ENCODE measurements at places on chromosomes 7 and 10.

DNA sequence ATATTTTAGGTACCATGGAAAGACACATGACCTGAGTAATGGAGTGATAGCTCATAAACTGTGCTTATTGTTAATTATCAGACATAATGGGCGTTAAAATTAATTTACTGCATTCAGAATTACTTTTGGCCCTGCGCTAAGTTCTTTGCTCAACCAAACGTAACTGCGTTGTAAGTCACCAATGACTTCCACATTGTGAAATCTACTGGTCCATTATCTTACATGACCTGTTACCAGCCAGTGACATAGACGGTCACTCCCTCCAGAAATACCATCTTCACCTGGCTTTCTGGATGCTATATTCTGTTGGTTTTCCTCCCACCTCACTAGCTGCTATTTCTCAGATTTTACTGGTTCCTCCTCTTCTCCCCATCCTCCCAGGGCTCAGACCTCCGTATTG is 5.0 kb upstream of the GIGYF1 start:
- no peak for DNase-seq

DNA sequence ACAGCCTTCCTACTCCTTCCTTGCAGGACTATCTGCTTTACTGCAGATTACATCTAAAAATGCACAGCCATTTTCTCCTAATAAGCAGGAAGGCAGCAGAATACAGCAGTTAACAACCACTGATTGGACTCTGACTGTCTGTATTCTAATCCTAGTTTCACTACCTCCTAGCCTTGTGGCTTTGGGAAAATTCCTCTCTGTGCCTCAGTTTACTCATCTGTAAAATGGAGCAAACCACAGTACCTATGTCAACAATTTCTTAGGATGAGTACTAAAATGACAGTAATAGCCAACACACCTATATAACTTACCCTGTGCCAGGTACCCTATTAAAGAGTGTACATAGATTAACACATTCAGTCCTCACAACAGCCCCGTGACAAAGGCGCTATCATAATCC is 89.5 kb downstream of the ELMO1 start:
- DNase-seq, result no peak

GRCh38 chr10:101272229-101272868 is 43.1 kb upstream of the LBX1 start:
- DNase-seq, result peak; percentile 70

DNA sequence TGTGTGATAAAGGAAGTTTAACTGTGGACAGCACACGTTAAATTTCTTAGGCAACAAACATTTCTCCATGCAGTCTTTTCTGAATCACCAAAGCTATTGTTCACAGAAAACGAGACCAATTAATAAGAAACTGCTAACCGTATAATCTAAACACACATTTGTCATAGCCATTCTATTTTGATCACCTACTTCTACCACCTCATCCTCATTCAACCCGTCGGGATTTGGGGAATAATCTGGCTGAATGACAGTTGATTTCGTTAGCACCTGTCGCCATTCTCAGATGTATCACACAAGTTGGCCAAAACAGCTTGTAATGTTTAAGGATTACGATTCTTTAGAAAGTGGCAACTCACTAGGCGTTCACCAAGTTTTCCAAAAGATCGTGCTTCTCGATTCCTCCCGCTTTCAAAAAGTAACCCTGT is 1.2 kb downstream of the EZH2 start:
- DNase-seq, result peak; percentile 33

- DNase-seq, result peak; percentile 87
Observed at GRCh38 chr10:94108200-94108599, 114.5 kb downstream of the PLCE1 start.

DNA sequence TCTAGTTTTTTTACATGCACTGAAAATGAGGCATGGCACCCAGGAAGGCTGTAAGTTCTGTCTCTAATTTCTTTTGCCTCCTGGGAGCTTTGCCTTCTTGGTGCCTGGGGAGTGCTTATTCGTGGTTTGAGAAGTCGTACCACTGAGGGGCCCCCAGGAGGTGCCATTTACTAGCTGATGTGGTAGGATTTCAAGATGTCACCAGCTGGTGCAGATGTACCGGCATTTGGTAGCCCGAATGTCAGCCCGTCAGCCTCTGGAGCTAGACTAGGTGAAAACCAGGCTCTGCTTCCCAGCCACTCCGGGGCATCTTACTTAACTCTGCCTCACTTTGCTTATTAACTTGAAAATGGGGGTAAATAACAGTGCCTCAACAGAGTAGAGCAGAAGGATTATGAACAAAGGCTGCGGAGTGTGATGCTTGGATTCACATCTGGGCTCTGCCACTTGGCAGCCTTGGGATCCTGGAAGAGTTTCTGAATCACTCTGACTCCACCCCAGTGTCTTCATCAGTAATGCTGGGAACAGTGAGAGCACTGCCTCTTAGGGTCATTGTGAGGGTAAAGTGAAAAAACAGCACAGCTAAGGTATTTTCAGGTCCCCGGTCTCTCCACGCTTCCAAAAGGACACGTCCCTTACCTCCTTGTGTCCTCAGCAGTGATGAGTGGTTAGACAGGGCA is 31.4 kb upstream of the BTBD16 start:
- no peak for DNase-seq

DNA sequence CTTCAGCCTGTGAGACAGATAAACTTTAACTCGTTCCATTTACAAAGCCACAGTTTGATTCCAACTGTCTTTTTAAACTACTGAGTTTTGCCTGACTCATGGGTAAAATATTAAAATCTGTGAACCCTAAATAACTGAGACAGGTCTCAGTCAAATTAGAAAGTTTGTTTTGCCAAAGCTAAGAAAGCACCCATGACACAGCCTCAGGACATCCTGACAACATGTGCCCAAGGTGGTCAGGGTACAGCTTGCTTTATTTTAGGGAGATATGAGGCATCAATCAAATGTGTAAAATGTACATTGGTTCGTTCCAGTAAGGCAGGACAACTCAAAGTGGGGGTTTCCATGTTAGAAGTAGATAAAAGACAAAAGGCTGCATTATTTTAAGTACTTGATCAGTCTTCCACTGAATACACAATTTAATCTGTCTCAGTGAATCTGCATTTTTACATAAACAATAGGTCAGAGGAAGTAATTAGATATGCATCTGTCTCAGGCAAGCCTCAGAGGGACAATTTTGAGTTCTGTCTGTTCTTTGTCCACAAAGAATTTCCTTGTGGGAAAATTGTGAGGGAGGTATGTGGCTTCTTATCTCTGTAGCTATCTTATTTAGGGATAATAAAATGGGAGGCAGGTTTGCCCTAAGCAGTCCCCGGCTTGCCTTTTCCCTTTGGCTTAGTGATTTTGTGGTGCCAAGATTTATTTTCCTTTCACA is 11.0 kb upstream of the PIP start:
- DNase-seq, result no peak

DNA sequence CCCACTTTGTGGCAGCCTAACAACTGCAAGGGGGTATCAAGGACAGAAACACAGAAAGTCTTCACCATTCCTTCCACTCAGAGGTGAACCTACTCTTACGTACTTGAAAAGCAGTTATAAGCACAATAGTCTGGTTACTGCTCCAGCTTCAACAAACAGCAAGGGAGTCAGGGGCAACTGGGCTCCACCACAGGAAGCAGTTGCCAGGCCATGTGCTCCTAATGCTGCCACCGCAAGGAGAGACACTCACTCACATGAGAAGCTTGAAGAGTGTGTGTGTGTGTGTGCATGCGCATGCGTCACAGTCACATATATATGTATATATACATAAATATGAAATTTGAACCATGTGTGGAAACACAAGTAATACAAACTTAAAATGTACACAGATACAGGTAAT is 65.5 kb downstream of the GRB10 start:
- DNase-seq, result no peak

DNA sequence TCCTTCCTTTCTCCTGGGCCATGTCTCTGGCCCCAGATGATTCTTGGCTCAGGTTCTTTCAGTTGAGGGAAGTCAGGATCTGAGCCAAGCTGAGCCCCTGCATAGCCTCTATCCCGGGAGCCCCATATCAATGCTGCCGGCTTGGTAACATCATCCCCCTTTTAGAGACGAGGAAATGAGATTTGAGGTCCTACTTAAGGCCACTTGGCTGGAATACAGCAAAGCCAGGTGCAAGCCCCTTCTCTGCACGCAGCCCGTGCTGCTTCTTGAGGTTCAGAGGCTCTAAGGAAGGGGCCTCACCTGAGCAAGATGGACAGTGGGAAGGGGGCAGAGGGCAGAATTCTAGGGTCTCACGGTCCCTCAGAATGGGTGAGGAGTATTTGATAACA is 2.4 kb upstream of the IRF5 start:
- DNase-seq, result no peak

DNA sequence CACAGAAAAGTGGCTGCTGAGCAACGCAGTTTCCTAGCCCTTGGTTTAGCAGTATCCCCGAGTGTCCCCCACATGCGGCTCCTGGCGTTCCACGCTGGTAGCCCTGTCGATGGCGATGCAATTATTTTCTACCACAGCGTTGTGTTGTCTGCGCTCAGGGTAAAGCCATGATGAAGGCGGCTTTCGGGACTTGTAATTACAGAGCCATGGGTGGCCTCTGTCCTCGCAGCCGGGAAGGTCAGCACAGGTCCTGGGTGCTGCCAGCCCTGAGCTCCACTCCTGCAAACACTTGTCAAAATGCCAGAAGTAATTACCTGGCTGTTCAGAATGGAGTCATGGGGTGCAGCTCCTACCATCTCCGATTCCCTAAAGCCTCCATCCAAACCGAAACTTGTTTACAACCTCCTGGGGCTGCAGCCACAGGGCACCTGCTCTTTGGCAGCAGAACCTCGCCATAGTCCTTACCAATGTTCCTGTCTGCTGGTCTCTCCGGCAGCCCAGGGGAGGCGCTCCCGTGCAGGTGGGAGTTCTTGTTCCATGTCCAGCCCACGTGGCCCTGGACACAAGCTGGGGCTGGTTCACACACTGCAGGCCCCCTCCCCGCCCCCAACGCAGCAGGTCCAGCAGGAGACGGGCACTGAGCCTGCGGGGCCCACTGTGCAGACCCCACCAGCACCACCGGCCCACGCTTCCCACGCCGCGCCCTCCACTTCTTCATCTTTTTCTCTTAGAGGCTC is 512.6 kb downstream of the PTPRN2 start:
- DNase-seq, result no peak

- no peak for DNase-seq
Observed at GRCh38 chr7:40202851-40203250, 68.0 kb downstream of the SUGCT start.

- no peak for DNase-seq
Observed at GRCh38 chr10:70737250-70737649, 47.9 kb downstream of the TBATA start.

DNA sequence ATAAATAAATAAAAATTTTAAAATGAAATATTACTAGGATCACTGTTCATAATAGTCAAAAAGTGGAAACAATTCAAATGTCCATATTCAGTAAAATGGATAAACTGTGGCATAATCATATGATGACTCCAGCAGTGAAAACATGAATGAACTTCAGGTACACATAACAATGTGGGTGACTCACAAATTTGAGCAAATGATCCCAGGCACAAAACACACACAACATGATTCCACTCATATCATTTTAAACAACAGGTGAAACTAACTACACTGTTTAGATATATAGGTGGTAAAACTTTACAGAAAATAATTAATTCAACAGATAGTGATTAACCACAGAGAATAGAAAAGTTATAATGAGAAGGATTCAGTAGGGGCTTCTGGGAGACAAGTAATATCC is 14.7 kb upstream of the SAMD8 start:
- peak; percentile 70 for DNase-seq

DNA sequence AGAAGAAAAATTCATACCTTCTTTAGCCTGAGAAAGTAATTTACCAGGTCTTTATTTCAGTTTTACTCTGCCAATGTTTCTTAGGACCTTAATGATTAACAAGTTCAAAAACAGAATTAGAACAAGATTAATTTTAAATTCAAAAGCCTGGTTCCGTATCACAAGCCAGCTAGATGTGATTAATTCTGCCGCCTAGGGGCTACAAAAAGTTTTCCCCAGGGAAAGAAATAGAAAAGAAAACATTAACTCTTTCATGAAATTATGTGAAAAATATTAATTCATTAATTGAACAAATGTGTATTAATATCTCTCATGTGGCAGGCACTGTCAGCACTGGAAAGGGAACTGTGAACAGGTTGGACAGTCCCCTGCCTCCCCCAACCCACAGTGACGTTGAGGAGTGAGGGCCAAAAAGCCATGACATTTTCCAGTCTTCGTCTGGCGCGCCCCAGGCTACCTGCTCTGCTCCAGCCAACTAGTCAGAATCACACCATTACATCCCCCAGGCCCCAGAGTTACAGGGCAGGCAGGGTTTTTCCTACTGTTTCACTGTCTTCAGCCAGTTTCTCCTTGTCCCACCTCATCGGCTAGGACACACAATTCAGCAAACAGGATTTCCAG is 20.1 kb downstream of the TMEM176A start:
- DNase-seq, result no peak

- no peak for DNase-seq
Observed at GRCh38 chr10:71998119-71998839, 34.1 kb downstream of the CHST3 start.

DNA sequence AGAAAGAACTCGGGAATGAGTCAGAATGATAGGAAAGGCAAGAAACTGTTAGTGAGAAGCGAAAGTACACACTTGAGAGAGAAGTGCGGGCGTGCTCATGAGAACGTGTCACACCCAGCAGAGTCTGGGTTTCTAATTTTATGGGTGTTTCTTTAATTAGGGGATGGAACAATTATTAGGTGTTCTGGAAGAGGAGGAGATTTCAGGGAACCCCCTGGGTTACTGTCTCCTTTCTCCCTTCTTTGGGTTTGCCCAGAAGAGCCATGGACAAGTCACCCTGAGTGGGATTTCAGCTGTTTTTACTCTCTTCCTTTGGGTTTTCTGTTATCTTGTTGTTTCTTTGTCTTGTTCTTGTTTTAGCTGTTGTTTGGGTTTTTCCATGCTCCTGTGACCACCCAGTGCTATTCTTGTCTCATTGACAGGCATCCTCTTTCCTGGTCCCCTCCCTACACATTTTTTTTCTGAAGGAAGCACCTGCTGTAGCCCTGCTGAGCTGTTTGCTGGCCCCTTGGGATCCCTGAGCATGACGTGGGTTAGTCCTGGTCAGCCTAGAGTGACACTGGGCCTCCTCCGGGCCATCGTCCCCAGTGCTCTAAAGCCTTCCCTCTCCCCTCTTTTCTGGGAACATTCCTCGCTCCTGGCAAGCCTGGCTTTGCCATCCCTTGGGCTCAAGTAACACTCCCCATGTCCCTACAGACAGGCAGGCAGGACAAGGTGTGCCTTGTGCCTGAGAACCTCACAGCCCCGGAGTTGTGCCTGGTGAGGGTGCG is 3.5 kb downstream of the SH2D4B start:
- DNase-seq, result no peak
